Activated CD8-positive, alpha-beta memory T cell treated with anti-CD3 and anti-CD28 coated beads for 1 hour (primary cell): ENCODE measurements at places on chromosomes 5 and 9.

- DNase-seq, result no peak
These were observed 24.5 kb downstream of the QRFP start for GRCh38 chr9:130872093-130872492.

DNA sequence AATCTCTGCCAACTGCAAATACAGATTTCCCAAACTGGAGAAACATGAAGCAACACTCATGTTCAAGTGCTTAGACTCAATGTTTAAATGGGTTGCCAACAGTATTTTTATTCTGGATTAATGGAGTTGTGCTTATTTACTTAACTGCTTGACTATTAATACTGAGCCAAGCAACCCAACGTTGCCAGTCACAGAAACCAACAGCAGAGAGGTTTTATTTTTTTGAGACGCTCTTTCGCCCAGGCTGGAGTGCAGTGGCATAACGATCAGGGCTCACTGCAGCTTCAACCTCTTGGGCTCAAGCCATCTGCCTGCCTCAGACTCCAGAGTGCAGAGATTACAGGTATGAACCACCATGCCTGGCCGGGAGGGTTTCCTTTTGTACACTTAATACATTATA lies 8.5 kb upstream of the TMEM268 start:
- DNase-seq, result no peak

DNA sequence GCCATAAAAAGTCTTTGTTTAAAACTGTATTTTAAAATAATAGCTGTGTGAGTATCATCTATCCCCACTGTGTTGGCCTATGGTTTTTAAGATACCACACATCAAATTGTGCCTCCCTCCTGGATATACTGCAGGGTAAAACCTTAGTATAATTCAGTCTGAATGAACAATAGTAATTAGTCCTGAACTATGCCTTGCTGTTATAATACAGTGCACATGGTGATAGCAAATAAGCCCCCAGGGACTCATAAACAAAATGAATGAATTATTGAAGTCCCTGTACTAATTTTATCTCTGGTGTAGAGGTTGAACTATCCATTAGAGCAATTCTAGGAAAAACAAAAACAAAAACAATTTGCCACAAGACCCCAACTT lies 142.7 kb upstream of the ADAMTSL1 start:
- no peak for DNase-seq

DNA sequence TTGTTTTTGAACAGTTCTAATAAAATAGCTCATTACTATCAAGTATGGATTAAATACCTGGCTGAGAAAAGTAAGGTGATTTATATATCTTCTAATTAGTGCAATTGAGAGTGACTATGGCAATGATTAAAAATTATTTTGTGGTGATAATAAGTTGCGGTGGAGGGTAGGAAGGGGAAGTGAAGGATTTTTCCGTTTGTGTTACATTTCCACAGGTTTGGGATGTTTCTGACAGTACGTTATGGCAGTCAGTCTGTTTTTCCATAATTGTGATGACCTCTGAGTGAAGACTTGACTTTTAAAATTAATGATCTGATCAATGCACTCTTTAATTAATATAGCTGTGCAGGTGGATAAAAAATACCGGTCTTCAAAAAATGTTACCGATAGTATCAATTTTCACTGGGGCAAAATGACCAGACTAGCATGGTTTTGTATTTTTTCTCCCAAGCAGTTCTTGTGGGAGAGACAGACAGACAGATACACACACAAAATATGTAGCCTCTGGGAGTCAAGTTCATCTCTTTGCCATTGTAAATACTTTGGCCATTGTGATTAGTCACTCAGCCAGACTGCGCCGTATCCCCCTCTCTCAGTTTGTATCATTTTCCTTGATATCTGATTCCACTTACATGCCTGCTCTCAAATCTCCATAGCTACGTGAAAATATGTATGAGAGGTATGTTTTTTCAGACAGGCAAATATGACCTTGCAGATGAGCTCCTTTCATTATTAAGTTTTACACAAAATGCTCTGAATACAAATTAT lies 60.2 kb downstream of the ARHGAP26 start:
- DNase-seq, result no peak

GRCh38 chr9:2621722-2622460 lies at the start of gene VLDLR:
VLDLR (plus strand) TSS chr9:2621787; CDS start chr9:2622190, 403 bp downstream.
- no peak for DNase-seq

- DNase-seq, result no peak
These were observed 80.5 kb downstream of the PAPPA start for GRCh38 chr9:116234081-116234480.

GRCh38 chr5:135391116-135391868 lies 7.7 kb downstream of the MACROH2A1 start:
- no peak for DNase-seq

GRCh38 chr5:132750471-132751230 lies 3.4 kb downstream of the CCNI2 start:
- DNase-seq, result no peak

DNA sequence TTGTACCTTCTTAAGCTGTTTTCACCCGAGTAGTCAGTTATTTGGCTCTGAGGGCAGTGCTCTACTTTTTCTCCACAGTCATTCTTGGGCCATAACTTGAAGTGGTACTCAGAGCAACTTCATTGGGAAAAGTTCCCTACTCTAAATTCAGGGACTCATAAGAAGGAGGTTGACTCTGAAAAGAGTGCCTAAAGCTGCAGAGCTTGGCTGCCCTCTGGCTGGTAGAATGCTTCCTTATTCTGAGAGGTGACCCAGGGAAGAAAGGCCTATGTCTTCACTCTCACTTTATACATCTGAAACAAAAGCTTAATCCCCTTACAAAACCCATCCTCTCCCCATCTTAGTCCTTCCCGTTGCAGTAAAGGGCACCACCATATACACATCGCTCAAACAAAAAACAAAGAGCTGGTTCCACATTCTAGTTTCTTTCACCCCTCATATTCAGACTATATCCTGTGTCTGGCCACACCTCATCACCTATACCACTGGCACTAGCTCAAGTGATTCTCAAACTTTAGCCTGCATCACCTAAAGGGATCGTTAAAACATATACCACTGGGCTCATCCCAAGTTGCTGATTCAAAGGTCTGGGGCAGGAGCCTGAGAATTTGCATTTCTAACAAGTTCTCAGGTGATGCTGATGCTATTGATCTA lies 7.9 kb downstream of the IGIP start:
- no peak for DNase-seq

- no peak for DNase-seq
These were observed 11.1 kb upstream of the GARNL3 start for GRCh38 chr9:127253446-127253845.
